Stimulated activated CD8-positive, alpha-beta memory T cell treated with anti-CD3 and anti-CD28 coated beads, Interleukin-4, amount 100 ng/mL, for 1 hour (primary cell): ENCODE measurements at places on chromosomes 11 and 22.

DNA sequence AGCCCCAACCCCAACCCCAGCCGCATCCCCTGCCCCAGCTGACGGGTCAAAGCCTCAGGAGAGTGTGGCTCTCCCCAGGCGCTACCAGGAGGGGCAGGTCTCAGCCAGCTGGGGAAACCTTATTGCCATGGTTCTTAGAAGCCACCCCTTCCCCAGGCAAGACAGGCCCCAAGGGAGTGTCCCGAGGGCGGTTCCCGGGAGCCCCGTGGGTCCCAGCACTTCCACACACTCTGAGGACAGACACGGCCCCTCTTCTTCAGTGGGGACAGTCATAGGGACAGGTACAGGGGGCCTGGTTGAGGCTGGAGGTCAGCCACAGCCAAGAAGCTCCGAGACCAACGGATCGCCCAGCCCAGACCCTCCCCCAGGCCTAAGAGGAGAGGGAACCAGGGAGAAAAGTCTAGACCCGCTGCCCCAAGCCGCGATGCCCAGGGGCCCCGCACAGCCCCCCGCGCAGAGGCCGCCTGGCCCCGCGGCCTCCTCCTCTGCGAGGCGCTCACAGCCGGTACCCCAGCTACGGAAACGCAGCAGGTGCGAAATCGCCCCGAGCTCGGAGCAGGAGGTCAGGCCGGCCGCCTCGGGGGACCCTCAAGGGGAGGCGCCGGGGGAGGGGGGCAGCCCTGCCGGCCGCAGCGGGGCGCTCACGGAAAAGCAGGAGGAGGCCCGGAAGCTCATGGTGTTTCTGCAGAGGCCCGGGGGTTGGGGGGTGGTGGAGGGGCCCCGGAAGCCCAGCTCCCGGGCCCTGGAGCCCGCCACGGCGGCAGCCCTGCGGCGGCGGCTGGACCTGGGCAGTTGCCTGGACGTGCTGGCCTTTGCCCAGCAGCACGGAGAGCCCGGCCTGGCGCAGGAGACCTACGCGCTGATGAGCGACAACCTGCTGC is 2.6 kb downstream of the KLHDC7B start:
- no peak for DNase-seq

- no peak for DNase-seq
Observed at GRCh38 chr11:1148752-1149180, 9.0 kb upstream of the MUC5AC start.

- no peak for DNase-seq
Observed at GRCh38 chr22:29348041-29348440, 32.5 kb upstream of the RASL10A start.

DNA sequence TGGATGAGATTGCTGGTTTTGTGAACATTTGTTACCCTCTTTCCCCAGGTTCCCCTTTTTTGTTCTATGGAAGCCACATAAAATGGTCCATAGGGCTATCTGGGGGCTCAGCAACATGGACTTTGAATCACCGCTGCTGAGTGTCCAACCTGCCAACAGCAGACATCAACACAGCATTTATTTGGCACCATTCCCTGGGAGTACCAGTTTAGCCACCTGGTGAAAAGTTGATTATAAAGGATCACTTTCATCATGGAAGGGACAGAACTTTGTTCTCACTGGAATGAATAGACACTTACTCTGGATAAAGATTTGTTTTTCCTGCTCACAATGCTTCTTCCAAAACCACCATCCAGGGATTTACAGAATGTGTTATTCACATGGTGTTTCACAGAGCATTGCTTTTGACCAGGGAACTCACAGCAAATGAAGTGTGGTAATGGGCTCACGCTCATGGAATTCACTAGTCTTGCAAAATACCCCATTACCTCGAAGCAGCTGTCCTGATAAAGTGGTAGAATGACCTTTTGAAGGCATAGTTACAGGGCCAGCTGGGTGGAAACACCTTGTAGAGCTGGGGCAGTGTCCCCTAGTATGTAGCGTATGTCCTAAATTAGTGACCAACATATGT is 43.9 kb downstream of the ADM start:
- DNase-seq, result no peak

DNA sequence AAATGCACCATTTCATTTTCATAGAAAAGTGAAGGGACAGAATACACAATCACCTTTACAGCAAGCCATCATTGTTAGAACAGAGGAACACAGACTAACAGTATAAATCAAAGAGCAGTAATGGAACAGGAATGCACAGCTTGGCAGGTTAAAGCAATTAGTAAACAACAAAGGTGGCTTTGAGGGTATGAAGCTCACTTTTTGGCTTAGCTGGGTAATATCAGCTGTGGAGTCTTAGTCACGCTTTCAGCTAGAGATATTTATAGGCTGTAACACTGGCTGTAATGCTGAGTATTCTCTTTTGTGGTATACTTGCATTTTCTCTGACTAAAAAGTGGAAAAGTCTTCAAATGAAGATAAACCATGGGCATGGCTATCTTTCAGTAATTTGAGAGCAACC is 1780.5 kb downstream of the LRRC4C start:
- DNase-seq, result no peak

- DNase-seq, result no peak
Observed at GRCh38 chr11:79926707-79927106, 485.9 kb upstream of the TENM4 start.

DNA sequence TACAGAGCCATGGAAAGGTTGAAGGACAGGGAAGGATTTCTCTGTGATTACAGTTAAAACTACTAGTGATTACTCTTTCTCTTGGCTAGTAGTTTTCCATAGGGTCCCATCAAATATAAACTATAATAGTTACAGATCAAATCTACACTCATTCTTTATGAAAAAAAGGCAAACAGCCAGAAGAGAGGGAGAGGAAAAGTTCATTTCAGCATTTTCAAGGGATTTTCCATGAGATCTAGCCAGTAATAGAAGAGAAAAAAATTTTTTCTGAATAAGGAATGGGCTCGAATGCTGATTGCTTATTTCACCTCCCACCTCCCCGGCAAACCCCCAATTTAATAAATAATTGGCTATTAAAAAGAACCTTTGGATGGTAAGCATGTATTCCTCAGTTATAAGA is 74.8 kb upstream of the BLID start:
- no peak for DNase-seq

DNA sequence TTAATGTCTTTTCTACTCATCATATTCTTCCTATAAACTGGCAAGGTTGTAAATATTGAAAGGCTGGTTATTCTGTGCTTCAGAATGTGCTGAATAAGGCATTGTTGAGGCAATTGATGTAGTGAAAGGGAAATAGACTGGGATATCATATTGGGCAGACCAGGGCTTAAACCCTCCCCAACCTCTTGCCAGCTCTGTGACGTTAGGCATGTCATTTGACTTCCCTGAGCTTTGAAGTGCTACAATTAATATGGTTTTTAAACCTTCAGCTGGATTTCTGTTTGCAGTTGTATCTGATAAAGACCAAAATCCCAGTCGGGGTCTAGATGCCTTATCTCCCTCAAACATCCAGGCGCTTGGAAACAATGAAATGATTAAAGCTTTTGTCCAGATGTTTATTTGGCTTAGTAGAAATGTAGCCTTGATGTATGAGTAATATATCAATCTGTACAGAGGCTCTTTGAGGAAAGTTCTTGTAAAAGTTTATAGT is 208.1 kb downstream of the DBX1 start:
- no peak for DNase-seq

DNA sequence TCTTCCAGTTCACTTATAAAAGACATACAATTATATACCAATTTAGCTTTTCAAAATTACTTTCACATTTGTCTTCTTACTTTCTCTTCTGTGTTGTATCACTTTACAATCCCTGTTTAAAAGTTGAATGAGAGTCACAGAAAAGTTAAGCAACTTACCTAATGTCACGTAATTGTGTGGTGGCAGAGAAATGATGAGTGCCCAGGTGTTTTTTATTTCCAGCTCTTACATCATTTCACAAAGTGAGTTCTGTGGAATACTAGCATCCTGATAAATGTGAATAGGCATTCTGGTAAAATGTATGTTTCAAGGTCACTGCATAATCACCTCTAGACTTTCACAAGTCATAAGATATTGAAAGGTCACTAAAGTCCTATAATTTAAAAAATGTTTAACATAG is 133.0 kb upstream of the FIBIN start:
- DNase-seq, result no peak

- no peak for DNase-seq
Observed at GRCh38 chr11:45318516-45318915, 32.4 kb upstream of the SYT13 start.

- DNase-seq, result no peak
Observed at GRCh38 chr11:57604296-57605027, 7.0 kb downstream of the SERPING1 start.

GRCh38 chr11:67372993-67373647 is at the start of gene CLCF1:
Gene CLCF1 (minus strand): TSS chr11:67373598. CDS start chr11:67373539, 59 bp downstream.
- no peak for DNase-seq

DNA sequence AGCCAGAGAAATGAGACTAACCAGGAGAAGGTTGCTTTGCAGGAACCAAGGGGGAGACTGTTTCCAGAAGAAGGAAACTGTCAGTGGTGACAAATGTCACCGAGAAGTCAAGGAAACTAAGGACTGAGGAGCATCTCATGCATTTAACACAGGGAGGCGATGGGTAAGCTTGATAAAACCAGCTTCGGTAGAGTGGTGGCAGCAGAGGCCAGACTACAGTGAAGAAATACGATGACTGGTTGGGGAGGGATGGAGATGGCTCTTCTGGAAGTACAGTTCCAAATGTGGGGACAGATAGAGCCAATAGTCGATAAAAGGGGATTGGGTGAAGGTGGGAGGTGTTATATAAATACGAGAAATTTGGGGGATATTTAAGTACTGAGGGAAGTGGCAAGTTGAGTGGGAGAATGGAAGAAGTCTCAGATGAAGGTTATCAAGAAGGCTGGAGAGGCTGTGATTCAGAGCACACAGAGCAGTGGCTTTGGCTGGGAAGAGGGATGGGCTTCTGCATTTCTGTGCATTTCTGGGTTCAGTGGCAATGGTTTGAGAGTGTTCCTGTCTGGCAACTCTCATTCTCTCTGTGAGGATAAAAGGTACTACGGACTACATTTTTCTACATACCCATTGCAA is 29.2 kb downstream of the SC5D start:
- DNase-seq, result no peak

- DNase-seq, result no peak
Observed at GRCh38 chr11:11070976-11071375, 213.1 kb upstream of the ZBED5 start.

GRCh38 chr11:131089727-131090245 is 173.5 kb upstream of the SNX19 start:
- no peak for DNase-seq

DNA sequence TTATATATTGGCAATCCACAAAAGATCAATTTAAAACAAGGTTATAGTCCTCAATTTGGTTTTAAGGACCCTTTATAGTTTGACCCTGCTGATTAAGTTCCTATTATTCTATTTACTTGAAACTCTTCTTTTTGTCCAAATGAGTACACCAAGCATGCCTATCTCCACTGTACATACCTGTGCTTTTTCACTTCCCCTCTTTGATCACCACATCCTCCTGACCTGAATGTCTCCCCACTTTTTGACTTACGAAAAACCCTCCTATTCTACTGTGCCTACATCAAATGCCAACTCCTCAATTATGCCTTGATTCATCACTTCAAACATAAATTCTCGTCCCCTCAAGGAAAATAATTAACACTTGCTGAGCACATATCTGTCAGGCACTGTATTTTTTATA is 113.5 kb downstream of the SOX6 start:
- no peak for DNase-seq

DNA sequence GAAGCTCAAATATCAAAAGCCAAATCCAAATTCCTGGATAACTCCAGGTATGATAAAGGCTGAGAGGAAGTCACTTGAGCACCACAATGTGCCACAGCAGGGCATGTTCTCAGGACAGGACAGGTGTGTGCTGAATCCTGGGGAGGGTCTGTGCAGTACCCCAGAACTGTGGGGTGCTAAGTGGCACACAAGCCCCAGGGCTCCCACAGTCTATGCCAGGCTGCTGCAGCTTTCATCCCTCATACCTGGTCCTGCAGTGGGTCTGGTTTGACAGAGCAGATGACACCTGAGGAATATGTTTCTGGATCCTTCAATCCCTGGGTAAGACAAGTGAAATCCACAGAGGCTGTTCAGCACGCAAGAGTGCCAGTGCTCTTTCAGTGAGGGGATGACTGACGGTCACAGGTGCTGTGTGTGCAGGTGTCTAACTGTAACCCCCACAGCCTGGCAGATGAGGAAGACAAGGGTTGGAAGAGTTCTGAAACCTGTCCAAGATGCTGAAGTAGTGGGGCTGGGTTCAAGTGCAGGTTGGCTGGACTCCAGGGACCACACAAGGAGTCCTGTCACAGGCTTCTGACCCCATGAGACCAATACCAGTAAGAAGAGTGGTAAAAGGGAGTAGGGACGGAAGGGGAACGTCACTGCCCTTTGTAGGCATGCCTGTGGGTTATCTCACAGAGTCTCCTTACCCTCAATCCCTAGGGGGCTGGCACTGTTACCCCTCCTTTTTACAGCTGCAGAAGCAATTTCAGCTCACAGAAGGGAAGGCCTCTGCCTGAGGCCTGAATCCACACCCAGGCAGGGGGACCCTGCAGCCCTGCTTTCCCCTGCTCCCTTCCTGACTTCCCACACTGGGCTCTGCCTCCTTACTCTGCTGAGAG is 14.1 kb downstream of the SERPIND1 start:
- no peak for DNase-seq

- DNase-seq, result no peak
Observed at GRCh38 chr11:132639986-132640385, 892.3 kb downstream of the OPCML start.

DNA sequence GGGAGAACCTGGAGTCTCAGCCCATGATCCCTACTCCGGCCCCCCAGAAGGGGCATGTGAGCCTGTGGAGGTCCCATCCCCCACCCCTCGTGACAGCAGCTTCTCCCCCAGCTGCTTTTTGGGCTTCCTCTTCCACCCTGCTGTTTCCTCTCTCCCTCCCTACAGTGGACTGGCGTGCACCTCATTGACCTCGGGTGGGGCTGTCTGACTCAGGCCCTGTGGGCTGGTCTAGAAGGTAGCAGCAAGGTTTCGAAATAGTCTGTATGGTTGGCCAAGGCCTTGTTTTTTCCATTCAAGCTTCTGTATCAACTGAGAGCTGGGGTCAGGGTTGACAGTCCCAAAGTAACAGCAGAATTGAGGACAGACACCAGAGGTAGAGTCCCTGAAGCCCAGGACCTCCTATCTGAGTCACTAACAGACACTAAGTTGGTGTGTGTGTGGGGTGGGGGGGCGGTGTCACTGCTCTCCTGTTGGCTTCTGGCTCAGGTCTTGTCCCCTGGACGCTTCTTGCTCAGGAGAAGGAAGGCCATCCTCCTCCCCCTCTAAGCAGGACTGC is 7.7 kb downstream of the SLC37A2 start:
- DNase-seq, result no peak
